ENCODE measurements at places on chromosomes 6 and 20. TPM values are rescaled to one million over a fixed set of nuclear protein-coding genes. Genes with fewer than 3 reads are reported as not detected.

DNA sequence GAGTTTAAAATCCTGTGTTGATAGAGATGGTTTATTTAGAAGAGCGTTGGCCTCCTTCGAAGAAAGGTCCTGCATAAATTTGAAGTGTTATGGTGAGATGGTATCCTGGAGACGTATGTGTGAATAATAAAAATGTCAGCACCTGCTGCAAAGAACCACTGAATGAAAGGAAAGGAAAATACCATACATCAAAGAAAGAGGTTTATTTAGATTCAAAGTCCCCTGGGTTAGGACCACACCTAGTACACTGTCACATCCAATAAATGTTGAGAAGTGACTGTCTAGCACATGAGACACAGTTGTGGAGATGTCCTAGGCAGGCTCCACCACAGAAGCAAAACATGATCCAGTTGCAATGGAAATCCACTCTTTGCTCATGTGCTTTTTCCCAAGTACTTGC lies 214.7 kb downstream of the PAX1 start:
- no peak for DNase-seq

- no peak for DNase-seq
Observed at GRCh38 chr6:36897609-36898008, 11.9 kb downstream of the C6orf89 start.

GRCh38 chr6:137471497-137471896 lies 22.7 kb downstream of the OLIG3 start:
- no peak for DNase-seq

DNA sequence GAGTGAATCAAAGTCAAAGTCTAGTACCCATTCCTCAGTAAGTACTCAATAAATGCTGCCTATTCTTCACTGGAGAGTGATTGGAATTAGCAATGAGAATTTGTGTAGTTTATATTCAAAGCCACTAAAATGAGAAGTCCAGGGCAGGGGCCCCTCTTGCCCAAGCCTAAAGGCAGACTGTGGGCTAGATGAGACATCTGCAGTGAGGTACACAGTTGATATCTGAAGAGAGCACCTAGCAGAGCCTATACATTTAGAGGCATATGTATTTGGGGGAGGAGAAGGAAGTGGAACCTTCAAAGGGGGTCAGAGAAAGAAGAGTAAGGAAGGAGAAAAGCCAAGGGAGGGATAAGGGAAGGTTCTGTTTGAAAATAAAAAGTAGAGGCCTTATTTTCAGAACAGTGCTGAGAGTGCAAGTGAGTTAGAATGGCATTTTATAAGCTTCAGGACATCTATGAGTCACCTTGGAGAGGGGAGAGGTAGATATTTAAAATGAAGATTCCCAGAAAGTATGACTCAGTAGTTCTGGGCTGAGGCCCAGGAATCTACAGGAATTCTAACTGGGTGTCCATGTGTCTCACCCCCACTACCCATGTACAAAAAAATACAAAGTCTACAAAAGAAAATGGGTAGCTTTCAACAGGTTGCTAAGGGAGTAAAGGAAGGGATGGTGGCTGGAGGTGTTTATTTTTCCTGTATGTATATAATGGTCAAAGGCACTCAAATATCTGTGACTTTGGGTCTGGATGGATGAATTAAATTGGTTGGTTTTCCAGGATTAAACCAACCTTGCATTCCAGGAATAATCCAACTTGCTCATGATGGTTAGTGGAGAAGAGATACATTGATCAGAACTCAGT lies 135.1 kb downstream of the ZFP64 start:
- DNase-seq, result no peak

IL17F gene
- not detected for total RNA-seq

GRCh38 chr6:159826968-159827647 lies 27.0 kb downstream of the PNLDC1 start:
- no peak for DNase-seq

DNA sequence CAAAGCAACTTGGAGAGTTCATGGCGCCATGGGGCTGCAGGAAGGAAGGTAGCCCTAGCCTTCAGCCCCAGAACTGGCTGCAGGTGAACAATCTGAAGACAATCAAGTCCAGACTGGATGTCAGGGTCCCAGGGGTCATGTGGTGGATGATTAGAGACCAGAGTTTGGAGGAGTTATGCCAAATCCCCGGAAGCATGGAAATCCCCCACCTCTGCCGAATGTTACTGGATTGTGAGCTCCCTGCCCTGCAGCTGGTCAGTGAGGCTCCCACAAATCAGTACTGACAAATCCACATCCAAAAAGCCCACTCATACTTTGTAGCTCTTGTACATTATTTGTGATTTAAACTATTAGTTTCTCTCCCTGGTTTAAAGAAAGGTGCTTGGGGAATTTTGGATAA lies 21.3 kb upstream of the CD93 start:
- no peak for DNase-seq

DNA sequence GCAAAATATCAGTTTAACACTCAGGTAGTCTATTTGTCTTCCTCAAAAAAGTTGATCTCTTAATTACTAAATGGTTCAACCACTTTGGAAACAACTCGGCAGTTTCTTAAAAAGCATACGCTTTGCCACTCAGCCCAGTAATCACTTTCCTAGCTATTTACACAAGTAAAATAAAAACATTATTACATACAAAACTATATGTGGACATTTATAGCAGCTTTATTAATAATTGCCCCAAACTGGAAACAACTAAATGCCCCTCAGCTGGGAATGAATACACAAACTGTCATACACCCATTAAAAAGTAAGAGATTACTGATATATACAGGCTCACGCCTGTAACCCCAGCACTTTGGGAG lies 7.4 kb downstream of the EEF1A1 start:
- no peak for DNase-seq

SCRT2 gene
- not detected for total RNA-seq

MUCL3 gene
- total RNA-seq, result 0.07 TPM

GRCh38 chr6:42099340-42100028 lies 42.9 kb downstream of the C6orf132 start:
- peak; percentile 78 for DNase-seq

DNA sequence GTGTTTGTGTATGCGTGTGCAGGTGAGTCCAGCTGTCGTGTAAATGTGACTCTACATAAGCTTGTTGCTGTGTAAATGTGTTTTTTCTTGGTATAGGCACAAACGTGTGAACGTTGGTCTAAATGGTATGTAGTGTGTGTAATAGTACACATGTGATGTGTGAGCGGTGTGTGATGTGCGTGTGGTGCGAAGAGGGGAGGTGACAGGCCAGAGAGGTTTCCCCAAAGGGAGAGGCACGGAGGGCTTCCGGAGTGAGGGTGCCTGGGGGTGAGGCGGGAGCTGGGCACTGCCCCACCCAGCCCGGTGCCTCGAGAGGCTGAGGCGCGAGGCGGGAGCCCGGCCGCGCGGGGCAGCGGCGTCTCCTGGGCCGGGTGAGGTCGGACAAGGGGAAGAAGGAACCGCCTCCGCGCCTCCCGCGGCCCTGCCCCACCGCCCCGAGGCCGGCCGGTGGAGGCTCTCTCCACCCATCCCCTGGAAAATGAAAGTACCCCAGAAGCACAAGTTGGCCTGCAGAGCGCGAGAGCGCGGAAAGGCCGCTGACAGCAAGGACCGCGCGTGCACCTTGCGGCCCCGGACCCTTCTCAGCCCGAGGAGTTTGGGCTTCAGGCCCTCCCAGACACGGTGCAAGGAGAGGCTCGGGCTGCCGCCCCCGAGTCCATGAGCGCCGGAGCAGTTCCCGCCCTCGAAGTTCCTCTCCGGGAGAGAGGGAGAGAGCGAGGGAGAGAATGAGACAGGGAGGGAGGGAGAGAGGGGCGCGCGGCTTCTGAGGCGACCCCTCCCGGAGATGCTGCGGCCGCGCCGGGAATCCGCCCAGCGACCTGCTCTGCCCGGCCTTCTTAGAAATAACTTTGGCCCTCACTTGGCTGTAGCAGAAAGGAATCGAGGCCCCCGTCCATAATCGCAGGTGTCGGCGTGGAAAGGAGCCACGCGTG lies 43.2 kb upstream of the OSTM1 start:
- DNase-seq, result peak; percentile 56

DNA sequence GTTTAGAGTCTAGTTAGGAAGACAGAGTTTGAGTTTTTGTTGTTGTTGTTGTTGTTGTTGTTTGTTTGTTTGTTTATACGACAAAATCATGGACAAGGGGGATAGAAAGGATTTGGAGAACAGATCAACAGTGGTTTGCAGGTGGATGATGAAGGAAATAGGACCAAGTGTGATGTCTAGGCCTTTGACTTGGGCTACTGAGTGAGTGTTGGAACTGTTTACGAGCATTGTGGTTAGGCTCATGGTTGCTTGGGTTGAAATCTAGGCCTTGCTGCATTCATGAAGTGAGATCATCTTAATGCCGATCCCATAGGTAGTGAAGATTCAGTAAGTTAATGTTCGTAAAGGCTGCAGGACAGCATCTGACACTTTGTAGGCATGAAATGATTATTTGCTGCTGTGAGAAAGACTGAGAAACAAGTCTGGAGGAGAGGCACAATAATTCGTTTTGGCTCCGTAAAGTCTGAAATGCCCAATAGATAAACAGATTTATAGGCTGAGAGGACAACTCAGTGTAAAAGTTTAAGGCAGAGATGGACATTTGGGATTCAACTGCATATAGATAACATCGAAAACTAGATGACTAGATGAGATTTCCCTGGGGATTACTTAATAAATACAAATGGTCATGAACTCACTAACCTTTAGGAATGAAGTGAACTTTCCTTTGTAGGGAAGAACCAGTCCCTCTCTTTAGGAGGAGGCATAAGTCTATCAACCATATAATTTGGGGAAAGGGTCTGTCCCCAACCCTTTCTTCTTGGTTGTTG lies 70.0 kb downstream of the HDDC2 start:
- no peak for DNase-seq

Measured in mucosa of descending colon (tissue), 3 donors.